Thymus (tissue), 14 donors: ENCODE measurements at places on chromosomes 5 and 9. TPM values are rescaled to one million over a fixed set of nuclear protein-coding genes. Genes with fewer than 3 reads are reported as not detected.

- no peak for DNase-seq
- no peak overlapping the region for H3K27ac ChIP-seq
- peaks cover 13% of the 10 kb centered on the region for H3K36me3 ChIP-seq
- no peaks in the 10 kb centered on the region for H3K27me3 ChIP-seq
- H3K4me3 ChIP-seq, result no peak overlapping the region
- no peaks in the 10 kb centered on the region for H3K4me1 ChIP-seq
Measured at GRCh38 chr5:111099058-111099778, 7.1 kb downstream of the WDR36 start.

- H3K4me1 ChIP-seq, result no peaks in the 10 kb centered on the region
- H3K27ac ChIP-seq, result no peak overlapping the region
Measured at GRCh38 chr9:131114084-131114535, 11.3 kb upstream of the NUP214 start.

DNA sequence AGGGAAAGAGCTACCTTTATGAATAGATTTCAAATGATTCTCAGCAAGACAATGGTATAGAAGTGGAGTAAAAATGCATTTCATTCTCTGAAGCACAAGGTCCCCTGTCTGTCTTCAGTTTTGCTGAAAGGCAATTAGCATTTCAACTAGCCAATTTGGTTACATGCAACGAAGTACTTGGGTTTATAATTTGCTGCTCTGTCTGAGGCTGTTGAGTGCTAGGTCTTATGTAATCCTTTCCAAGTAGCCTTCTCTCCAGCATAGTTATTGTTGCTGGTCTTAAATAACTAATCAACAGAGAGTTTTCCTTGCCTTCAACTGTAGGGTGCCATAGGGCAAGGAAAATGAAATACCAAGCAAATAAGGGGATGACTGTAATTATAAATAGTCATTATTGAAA, 4.5 kb downstream of the ADGRV1 start:
- no peaks in the 10 kb centered on the region for H3K36me3 ChIP-seq
- no peak overlapping the region for H3K27ac ChIP-seq
- no peak for DNase-seq
- H3K4me1 ChIP-seq, result no peaks in the 10 kb centered on the region

- H3K27ac ChIP-seq, result no peak overlapping the region
- H3K36me3 ChIP-seq, result no peaks in the 10 kb centered on the region
- DNase-seq, result no peak
- no peaks in the 10 kb centered on the region for H3K4me1 ChIP-seq
Measured at GRCh38 chr9:4082948-4083347, 216.9 kb downstream of the GLIS3 start.

- peaks cover 6% of the 10 kb centered on the region for H3K4me1 ChIP-seq
- H3K27ac ChIP-seq, result no peak overlapping the region
- no peak overlapping the region for H3K4me3 ChIP-seq
- DNase-seq, result no peak
Measured at GRCh38 chr5:135027266-135027696, 6.7 kb downstream of the PITX1 start.

Gene SMC5
- 25.1 TPM for total RNA-seq

Gene CEP120
- total RNA-seq, result 24.5 TPM

DNA sequence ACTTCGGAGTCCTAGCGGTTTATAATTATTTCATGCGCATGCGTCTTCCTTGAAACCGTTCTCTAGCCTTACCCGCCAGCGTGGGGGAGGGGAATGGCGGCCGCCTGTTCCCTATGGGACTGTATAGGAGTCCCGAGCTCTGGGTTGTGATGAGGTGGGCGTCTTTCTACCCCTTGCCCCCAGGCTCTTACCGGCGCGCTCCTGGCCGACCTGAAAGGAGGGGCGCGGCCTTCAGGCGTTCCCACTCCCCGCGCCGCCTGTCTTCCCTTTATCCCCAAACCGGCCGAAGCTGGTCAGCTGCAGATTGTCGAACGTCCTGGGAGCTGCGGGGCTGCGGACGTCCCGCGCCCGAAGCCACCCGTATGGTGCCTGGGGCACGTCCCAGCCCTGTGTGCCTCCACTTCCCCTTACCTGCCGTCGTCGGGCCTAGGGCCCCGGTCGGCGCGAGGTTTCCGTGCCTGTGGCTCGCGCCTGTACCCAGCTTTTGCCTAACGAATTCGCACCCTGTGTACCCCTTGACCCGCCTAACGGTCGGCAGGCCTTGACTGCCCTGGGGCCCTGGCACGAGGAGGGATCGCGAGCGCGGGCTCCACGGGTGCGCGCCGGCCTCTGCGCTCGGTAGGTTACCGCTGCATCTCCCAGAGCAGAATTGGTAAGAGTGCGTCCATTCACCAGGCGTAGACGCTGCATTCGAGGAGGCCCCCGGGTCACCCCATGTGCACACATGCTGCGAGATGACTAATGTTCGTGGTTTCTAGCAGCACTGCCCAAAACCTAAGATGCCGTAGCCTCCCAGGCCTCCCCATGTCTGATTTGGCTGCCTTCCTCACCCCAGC, 653 bp upstream of the HNRNPH1 start:
- peaks cover 19% of the 10 kb centered on the region for H3K4me1 ChIP-seq
- no peak for DNase-seq
- peak overlapping the region; percentile 100 for H3K27ac ChIP-seq
- H3K4me3 ChIP-seq, result peak overlapping the region; percentile 95

- no peaks in the 10 kb centered on the region for H3K27me3 ChIP-seq
- H3K4me1 ChIP-seq, result peaks cover 21% of the 10 kb centered on the region
- H3K4me3 ChIP-seq, result no peak overlapping the region
- no peak for DNase-seq
- peaks cover 38% of the 10 kb centered on the region for H3K36me3 ChIP-seq
Measured at GRCh38 chr9:88998911-88999310, 7.6 kb downstream of the S1PR3 start.

DNA sequence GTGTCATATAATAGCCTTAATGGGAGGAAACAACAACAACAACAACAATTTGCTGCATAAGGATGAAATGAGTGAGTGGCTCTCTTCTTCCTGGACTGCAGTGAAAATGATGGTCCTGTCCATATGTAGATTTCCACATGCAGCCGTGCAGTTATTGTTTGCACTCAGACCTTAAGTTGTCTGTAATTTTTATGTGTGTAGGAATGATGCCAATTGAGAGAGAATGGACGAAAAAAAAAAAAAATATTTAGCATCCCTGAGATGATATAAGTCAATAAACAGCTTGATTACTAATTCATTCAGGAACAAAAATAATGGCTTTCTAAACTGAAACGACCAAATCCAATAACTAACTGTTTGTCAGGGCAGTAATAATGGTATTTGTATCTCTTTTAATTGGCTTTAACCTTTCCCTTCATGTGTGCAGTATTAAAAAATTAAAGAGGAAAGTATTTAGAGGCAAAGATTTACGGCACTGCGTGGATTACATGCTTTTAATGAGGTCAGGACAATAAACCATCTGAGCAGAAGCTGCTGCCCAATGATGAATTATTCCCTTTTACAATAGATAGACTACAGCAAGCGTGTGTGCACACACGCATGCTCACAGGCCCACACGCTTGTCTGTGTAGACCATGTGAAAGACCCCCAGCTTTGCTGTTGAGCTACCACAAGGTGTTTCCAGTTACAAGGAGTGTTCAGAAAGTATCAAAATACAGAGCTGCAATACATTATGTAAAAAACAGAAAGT, 459.5 kb upstream of the WWC1 start:
- no peak overlapping the region for H3K4me3 ChIP-seq
- no peak for DNase-seq
- H3K36me3 ChIP-seq, result no peaks in the 10 kb centered on the region
- no peaks in the 10 kb centered on the region for H3K27me3 ChIP-seq
- no peaks in the 10 kb centered on the region for H3K4me1 ChIP-seq

- peaks cover 11% of the 10 kb centered on the region for H3K4me1 ChIP-seq
- H3K27me3 ChIP-seq, result no peaks in the 10 kb centered on the region
- peaks cover 12% of the 10 kb centered on the region for H3K36me3 ChIP-seq
- no peak overlapping the region for H3K27ac ChIP-seq
- no peak for DNase-seq
Measured at GRCh38 chr5:138471052-138471361, 5.7 kb downstream of the EGR1 start.

DNA sequence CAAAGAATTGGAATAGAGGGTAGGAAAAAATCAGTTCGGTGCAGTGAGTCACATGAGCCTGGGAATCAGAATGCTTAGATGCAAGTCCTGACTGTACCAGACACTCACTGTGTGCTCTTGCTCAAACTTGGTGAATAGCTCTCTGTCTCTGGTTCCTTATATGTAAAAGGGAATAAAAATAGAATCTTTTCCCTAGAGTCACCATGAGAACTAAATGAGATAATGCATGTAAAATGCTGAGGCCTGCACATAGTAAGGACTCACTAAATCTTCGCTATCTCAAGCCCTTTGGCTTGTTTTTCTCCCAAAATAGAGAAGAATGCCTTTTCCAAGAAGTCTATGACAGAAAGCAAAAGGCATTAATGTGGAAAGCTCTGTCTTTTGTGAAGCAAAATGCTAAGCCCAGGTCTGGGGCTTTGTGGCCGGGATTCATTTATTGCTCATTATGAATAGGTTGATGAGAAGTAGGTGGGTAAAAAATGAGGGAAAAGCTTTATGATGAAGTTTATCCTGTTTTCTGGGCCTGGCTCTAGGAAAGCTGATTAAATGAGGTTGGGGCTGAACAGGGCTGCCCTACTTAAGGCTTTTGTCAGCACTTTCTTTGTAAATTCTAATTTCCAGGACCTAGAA, 483.3 kb downstream of the DMAC1 start:
- H3K27me3 ChIP-seq, result no peaks in the 10 kb centered on the region
- no peak overlapping the region for H3K4me3 ChIP-seq
- H3K36me3 ChIP-seq, result no peaks in the 10 kb centered on the region
- no peaks in the 10 kb centered on the region for H3K4me1 ChIP-seq

Gene RBM22
- 38.4 TPM for total RNA-seq

- H3K4me1 ChIP-seq, result no peaks in the 10 kb centered on the region
- H3K36me3 ChIP-seq, result no peaks in the 10 kb centered on the region
- no peak overlapping the region for H3K4me3 ChIP-seq
- no peaks in the 10 kb centered on the region for H3K27me3 ChIP-seq
- H3K27ac ChIP-seq, result no peak overlapping the region
Measured at GRCh38 chr5:90696153-90696552, 137.6 kb downstream of the ADGRV1 start.

GRCh38 chr9:17017931-17018491, 116.8 kb upstream of the CNTLN start:
- DNase-seq, result no peak
- H3K4me1 ChIP-seq, result peaks cover 4% of the 10 kb centered on the region
- H3K4me3 ChIP-seq, result no peak overlapping the region

DNA sequence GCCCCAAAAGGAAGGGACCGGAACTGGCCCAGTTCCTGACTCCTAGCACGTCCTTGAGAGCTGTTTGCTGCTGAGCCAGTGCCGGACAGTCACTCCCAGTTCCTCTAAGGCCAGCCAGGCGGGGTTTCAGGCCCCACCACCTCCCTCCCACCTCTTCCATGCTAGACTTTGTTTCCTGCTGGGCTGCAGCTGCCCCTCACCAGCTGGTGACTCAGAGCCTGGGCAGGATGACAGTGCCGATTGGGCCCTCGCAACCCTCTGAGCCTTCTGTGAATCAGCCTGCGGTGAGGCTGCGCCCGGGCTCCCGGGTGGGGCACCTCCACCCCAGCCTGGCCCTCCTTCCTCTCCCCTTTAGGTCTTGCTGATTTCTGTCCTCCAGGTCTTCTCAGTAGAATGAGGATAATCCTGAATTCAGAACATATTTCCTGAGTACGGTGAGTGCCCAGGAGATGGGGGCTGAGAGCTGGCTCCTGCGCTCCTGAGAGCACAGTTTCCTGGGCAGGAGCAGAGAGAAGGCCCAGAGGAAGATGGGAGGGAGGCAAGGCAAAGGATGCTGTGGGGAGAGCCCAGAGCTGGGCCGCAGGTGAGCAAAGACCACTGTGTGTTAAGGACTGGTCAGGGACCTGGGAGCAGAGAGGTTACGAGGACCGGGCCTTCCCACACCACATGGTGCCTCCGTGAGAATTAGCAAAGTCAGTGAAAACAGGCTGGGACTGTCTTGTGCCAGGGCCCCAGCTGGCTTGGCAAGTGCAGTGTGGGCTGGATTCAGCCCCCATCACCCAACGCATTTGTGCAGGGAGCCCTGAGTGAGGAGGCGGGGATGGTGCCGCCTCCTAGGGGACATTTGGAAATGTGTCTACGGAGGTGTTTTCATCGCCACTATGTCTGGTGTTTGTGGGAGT, 32.9 kb upstream of the STXBP1 start:
- peak; percentile 40 for DNase-seq
- no peak overlapping the region for H3K4me3 ChIP-seq
- peak overlapping the region; percentile 58 for H3K27ac ChIP-seq
- no peaks in the 10 kb centered on the region for H3K36me3 ChIP-seq
- H3K4me1 ChIP-seq, result peaks cover 12% of the 10 kb centered on the region

DNA sequence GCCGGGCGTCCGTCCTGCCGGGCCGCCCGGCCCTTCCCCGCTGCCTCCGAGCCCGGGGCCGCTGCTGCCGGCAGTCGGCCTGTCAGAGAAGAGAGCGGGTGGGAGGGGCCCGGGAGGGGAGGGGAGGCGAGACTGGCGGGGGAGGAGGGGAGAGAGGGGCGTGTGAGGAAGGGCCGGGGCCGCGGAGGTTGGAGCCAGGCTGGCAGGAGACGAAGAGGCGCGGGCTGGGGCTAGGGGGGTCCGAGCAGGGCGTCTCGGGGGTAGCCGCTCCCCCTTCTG, 570 bp downstream of the CREBRF start:
- peaks cover 8% of the 10 kb centered on the region for H3K36me3 ChIP-seq
- DNase-seq, result no peak
- peak overlapping the region; percentile 95 for H3K27ac ChIP-seq
- peak overlapping the region; percentile 87 for H3K4me3 ChIP-seq
- H3K27me3 ChIP-seq, result no peaks in the 10 kb centered on the region

- no peaks in the 10 kb centered on the region for H3K4me1 ChIP-seq
- H3K27ac ChIP-seq, result no peak overlapping the region
- no peak for DNase-seq
- no peaks in the 10 kb centered on the region for H3K27me3 ChIP-seq
Measured at GRCh38 chr5:6162175-6162574, 216.2 kb downstream of the MED10 start.

Gene PCDHA9
- total RNA-seq, result not detected

Gene COL23A1
- 1.5 TPM for total RNA-seq

GRCh38 chr5:6950860-6951259, 237.6 kb downstream of the TENT4A start:
- no peaks in the 10 kb centered on the region for H3K27me3 ChIP-seq
- H3K27ac ChIP-seq, result no peak overlapping the region
- DNase-seq, result no peak

GRCh38 chr9:71704796-71705195, 63.5 kb downstream of the CEMIP2 start:
- H3K4me3 ChIP-seq, result no peak overlapping the region
- H3K27me3 ChIP-seq, result no peaks in the 10 kb centered on the region
- no peaks in the 10 kb centered on the region for H3K4me1 ChIP-seq
- H3K27ac ChIP-seq, result no peak overlapping the region
- no peak for DNase-seq
- peaks cover 12% of the 10 kb centered on the region for H3K36me3 ChIP-seq

Gene JMY
- total RNA-seq, result 7.5 TPM

Gene TMEM252
- not detected for total RNA-seq

Gene ABO
- 0.14 TPM for total RNA-seq

DNA sequence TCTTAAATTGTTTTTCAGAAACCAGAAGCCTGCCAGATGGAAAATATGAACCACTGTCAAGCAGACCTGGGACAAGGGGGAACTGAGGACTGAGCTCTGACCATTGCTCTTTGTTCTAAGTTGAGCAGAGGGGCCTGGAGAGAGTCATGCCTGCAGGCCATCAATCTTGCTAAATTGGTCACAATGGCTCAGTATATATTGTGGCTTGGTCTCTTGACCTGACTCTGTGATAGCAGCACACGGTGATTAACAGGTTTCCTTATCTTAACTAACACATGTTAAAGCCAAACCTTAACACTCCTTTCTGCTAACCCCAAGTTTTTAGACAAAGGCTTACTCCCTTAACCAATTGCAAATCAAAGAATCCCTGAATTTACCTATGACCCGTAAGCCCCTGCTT, 1281.2 kb upstream of the NUDT12 start:
- H3K27me3 ChIP-seq, result no peaks in the 10 kb centered on the region
- no peaks in the 10 kb centered on the region for H3K36me3 ChIP-seq
- DNase-seq, result no peak
- H3K4me3 ChIP-seq, result no peak overlapping the region
- H3K4me1 ChIP-seq, result no peaks in the 10 kb centered on the region
- no peak overlapping the region for H3K27ac ChIP-seq

Gene PCDHA1
- not detected for total RNA-seq
